ENCODE measurements at places on chromosomes 5 and 9. TPM values are rescaled to one million over a fixed set of nuclear protein-coding genes. Genes with fewer than 3 reads are reported as not detected.

- H3K27me3 ChIP-seq = no peaks in the 10 kb centered on the region
- H3K27ac ChIP-seq = no peak overlapping the region
- H3K36me3 ChIP-seq = no peaks in the 10 kb centered on the region
- no peak overlapping the region for H3K4me3 ChIP-seq
These were observed 376.9 kb downstream of the DTWD2 start for GRCh38 chr5:118611332-118611945.

Gene SCGB3A2
- not detected for total RNA-seq

Gene WNT8A
- total RNA-seq = not detected

Gene ZDHHC11
- 6.4 TPM for total RNA-seq

- no peaks in the 10 kb centered on the region for H3K36me3 ChIP-seq
- no peak for DNase-seq
- H3K27ac ChIP-seq = no peak overlapping the region
- H3K4me1 ChIP-seq = peaks cover 24% of the 10 kb centered on the region
- no peak overlapping the region for H3K4me3 ChIP-seq
These were observed 42.7 kb upstream of the CDC42SE2 start for GRCh38 chr5:131221008-131221703.

Gene PCDHAC1
- not detected for total RNA-seq

Gene RNF180
- not detected for total RNA-seq

All from activated CD4-positive, alpha-beta T cell treated with anti-CD3 and anti-CD28 coated beads for 36 hours (primary cell).